Stimulated activated CD4-positive, alpha-beta T cell treated with anti-CD3 and anti-CD28 coated beads, Interleukin-15, amount 100 ng/mL, for 48 hours (primary cell): ENCODE measurements at places on chromosomes 7 and 10.
A peak's percentile ranks its signal among the peaks of the same experiment; 100 is the strongest.

GRCh38 chr10:74153676-74154075 lies 2.7 kb downstream of the ADK start:
- no peak for DNase-seq

DNA sequence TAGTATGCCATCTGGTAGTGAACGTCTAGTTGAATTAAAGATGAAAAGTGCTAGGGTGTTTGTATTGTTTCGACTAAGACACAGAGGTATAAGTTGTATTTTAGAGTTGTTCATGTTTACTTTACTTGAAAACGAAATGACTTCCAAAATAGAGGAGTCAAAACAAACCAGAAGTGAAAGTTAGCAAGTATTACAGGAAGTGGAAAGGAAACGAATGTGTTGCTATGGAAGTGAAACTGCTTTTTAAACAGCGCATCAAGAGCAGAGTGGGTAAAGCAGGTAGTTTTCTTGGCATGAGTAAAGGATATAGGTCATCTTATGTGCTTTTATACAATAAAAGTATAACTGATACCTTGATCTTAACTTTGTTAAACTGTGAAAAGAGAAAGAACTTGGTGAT lies 20.0 kb upstream of the GALNTL5 start:
- no peak for DNase-seq

DNA sequence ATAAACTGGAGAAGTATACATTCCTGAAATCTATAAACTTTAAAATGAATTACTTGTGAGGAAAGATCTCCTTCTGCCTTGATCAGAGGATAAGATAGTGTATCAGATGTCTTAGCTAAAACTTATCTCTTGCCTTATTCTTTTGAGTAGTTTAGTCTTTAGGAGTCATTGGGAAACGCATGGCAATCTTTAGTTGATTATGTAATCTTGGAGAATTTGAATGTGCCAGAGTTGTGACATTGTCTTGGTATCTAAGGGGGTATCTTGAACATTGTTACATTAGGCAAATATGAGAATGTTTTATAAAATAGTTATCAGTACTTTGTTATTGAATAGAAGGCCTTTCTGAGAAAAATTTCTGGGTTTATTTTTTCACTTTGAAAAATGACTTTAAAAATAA lies 61.6 kb upstream of the ADRA2A start:
- DNase-seq = no peak

DNA sequence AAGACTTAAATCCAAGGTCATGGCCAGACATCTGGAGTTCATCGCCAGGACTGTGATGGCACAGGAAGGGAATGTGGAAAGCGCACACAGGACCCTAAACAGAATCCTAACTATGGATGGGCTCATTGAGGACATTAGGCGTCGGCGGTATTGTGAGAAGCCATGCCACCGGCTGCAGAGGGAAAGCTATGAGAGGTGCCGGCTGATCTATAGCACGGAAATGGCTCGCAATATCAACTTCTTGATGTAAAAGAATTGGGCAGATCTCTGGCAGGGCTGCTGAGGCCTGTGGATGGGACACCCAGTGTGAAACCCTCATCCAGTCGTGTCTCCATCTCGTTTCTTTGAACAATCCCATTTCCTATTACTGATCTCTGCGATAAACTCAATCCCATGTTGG lies 6.3 kb upstream of the CTBP2 start:
- no peak for DNase-seq

GRCh38 chr7:81267508-81267907 lies 348.7 kb upstream of the SEMA3C start:
- no peak for DNase-seq

DNA sequence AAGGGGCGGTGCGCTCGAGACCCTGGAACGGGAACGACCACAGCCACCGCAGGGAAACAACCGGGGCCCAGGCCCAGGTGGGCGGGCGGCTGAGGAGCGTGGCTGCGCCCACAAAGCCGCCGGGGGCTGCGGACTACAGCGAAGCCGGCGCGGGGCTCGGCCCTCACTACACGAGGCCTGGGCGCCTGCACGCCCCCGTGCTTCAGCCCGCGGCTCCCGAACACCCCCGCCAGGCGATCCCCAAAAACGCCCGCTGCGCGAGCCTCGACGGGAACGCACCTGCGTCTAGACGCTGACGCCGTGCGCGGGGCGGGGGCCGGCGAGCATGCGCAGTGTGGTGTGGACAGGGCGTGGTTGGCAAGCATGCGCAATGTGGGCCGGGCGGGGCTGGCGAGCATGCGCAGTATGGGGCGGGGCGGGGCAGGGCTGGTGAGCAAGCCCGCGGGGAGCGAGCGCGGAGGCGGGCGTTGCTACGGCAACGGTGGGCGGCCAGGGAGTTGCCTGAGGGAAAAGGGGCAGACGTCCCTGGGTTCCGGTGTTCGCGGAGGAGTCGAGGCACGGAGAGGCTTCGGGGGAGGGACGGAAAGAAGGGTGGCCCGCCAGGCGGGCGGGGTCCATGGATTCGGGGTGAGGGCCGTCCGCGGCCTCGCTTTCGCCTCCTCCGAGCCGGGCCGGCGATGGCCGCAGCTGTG lies at the start of gene RNF32:
TSS of gene RNF32 (plus strand) at position 518 of the 692 bp plus-strand sequence. CDS start 3,104 bp downstream, outside the sequence.
- peak; percentile 98 for DNase-seq

- no peak for DNase-seq
Measured at GRCh38 chr7:140557809-140558518, 78.7 kb upstream of the MKRN1 start.

DNA sequence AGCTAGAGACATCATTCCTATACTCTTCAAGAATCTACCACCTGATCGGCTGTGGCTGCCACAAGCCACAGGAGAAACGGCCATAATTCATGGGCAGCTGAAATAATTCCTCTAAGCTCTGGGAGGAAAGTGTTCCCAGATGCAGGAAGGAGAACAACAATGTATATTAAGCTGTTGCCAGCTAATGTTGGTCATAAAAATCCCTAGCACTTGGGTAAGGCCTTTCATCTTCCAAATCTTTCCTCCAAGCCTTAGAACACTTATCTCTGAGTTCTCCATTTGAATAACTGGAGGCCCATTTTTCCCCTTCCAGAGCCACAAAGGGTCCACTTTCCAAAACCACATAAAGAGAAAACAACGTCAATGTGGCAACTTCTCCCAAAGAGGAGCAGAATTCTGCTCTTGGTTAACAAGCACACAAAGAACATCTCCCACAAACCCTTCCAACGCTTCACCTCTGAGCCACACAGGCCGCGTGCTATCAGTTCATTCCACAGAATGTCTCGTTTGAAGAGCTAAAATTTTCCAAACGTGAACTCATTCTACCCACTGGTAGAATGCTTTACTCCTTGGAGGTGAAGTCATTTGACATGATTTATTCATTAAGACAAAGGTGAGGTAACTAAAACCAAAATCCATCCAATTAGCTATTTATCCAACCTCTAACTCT lies 11.2 kb downstream of the KCNMA1 start:
- DNase-seq = no peak

DNA sequence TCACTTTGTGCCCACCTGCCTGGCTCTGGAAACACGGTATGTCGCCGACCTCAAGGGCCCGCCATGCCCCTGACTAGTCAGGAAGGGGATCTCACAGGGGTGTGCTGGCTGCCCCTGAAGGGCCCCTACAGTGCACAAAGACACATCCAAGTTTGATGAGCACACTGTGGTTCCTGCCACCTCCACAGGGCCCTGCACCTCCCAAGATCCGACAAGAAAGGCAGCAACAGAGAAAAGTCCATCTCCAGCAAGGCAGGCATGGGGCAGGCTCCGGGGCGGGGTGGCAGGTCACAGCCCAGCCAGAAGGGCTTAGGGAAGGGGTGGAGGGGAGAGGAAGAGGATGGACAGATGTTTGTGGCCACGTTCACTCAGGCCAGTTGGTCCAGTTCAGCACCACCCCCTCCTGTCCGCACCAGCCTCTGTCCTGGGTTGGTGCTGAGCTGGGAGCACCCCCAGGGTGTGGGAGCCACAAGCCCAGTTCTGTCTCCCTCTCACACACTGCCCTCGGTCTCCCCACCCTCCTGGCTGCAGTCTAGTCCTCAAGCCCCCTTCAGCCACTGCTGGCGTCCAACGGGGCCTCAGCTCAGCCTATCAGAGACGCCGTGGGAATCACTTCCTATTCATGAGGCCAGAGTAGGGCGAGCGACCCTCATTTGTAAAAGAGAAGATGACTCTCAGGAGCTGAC lies 11.5 kb downstream of the DRGX start:
- no peak for DNase-seq

GRCh38 chr10:67893637-67894036 lies 9.2 kb downstream of the SIRT1 start:
- DNase-seq = no peak

DNA sequence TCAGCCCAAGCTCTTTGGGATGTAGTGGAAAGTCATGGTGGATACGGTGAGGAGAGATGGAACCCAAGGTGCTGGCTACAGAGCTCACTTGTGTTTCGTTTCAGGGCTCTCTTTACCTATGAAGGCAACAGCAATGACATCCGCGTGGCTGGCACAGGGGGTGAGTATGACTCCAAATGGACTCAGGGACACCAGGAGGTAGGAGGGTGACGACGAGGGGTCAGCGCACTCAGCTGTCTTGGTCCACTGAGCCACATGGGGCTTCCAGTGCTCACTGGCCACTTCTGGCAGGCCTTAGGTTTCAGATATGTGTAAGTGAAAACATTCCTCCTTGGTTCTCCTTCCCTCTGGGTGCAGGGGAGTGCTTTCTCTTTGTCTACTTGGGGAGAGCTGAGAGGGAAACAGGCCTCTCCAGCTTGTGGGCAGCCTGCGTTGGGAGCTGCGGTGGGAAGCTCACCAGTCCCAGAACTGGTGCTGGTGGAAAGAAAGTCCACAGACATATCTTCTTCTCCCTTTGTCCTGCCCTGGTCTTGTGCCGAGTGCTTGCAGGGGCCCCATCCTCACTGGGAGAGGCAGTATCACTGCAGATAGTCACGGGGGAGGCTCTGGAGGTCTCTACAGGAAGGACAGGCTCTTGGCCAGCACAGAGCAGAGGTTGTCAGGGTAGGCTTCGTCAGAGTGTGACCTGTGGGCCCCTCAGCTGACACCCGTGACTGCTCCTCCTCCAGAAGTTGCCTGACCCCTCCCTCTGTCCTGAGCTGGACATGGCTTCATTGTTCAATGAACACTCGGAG lies 5.8 kb downstream of the DBNL start:
- DNase-seq = no peak

DNA sequence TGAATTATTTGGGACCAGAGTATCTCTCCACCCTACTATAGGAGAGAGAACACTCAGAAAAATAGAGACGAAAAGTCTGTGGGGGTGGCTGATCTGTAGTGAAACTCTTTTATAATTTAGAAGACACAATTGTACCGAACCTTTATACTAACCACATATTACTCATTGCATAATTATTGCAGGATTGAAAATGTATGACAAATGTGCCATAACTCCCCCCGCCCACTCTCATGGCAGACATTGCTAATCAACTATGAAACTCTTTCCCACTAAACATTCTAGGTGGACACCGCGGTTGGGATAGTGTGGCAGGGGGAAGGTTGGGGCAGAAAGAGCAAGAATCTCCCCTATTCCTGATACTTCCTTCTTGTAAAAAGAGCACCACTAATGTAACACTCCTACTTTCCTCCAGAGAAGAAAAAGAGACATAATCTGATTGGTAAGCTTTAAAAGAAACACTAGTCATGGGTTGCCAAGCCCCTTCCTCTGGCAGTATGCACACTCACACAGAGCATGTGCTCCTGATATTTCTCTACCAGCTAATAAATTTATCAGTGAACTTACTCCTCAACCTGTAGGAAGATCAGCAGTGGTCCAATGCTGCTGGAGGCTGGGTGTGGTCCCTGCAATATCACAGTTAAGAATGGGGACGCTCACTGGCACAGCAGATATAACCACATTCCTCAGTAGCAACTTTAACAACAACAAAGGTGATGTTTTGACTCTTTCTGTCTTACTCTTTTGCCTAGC lies 18.7 kb upstream of the ARID5B start:
- no peak for DNase-seq

GRCh38 chr10:116766241-116766827 lies 24.0 kb upstream of the HSPA12A start:
- DNase-seq = no peak

- no peak for DNase-seq
Measured at GRCh38 chr10:45470098-45471012, 96.3 kb downstream of the ALOX5 start.

DNA sequence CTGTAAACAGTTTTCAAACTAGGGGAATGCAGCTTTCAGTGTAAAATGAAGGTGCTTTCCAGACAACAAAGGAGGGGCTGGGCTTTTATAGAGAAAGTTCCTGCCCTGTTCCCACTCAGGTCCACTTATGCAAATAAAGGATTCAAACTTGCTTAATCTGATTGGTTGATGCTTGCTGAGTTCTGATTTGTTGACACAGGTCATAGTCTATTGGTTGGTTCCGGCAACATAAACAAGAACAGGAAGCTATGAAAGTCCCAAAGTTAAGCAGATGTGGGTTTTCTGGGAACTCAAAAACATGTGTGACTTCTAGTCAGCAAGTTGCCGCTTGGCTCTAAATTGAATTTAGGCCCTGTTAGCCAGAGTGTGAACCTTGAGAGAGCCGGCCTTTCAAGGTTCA lies 194.2 kb upstream of the SVIL start:
- no peak for DNase-seq

GRCh38 chr7:34900891-34901513 lies 136.3 kb downstream of the DPY19L1 start:
- DNase-seq = no peak

DNA sequence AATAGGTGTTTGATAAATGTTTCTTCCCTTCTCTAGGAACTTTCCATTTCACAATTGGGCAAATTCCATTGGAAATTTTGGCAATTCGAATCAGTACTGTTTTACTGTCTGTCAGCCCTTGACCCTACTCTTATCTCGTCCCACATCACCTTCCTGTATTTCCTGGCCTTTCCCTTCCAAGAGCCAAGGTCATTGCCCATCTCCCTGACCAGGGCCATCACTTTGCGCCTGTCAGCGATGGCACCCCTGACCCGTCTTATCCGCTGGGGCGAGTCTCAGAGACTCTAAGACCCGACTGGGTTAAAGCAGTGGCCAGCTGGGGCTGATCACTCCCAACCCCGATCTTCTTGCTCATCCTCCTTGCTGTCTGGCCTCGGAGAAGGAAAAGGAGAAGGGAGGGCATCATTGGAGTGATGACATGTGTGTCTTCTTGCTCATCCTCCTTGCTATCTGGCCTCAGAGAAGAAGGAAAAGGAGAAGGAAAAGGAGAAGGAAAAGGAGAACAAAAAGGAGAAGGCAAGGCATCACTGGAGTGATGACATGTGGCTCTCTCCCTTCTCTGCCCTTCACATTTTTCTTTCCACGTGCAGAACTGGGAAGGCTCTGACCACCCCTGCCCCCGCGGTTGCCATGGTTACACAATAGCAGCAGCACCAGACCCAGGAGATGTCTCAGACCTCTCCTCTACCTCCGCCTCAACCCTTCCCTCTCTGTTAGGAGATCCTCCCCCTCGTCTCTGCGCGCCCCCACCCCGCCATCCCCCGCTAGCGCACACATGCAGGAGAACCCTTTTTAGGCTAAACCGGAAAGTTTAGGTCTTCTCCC lies 2.0 kb downstream of the SEMA3D start:
- no peak for DNase-seq

DNA sequence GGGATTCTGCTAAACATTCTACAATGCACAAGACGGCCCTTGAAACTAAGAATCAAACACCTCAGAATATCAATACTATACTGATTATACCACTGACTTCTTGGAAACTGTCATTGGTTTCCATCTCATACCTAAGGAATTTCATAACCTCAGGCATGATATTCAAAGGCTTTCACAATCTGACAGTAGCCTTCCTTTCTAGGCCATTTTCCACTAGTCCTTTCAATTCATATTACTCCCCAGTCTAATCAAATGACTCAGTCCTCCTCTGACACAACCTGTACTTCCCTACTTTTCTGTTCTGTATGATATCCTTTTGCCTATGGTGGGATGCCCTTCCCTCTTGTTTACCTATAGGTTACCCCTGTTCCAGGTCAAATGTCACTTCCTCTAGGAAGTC lies 48.3 kb downstream of the CSTF2T start:
- no peak for DNase-seq

GRCh38 chr10:28801869-28802268 lies 124.5 kb downstream of the BAMBI start:
- no peak for DNase-seq
